Cardiac muscle cell (in vitro differentiated cells and primary cell): ENCODE measurements at places on chromosomes 5 and 9.
A peak's percentile ranks its signal among the peaks of the same experiment; 100 is the strongest.

DNA sequence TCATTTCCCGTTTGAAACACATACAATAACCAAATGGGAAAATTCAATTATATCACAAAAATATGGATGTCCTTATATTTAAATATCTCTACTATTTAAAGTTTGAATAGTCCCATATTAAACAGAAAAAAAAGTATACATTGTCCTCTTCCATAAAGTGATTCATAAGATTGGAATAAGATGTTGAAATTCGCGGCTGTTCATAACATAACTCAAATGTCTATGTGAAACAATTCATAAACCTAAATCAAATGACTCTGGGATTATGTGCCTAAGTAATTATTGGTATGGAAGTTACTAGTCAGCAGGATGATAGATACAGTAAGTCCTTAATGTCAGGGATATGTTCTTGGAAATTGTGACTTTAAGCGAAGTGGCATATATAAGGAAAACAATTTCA, 3.9 kb upstream of the EFNA5 start:
- H3K4me3 ChIP-seq: no peak overlapping the region
- peaks cover 20% of the 10 kb centered on the region for H3K27me3 ChIP-seq
- DNase-seq: no peak
- no peaks in the 10 kb centered on the region for H3K36me3 ChIP-seq
- H3K27ac ChIP-seq: no peak overlapping the region

DNA sequence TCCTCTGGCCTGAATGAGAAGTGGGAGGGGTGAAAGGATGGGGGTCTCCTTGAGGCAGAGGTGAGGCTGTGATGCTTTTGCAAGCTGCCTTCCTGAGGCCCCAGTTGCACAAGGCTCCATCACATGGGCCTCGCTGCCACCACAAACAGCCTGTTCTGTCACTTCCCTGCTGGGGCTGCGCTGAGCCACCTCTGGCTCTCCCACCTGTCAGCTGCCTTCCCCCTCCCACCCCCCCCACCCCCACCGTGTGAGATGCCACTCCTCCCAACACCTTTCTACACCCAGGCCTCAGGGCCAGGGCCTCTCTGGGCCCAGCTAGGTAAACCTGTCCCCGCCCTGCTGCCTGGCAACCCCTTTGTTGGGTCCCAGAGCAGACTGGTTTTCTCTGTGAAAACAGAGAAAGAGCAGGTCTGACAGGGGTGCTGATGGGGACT, 4.5 kb upstream of the PDLIM4 start:
- no peak overlapping the region for H3K27ac ChIP-seq
- no peak for DNase-seq
- H3K4me3 ChIP-seq: no peak overlapping the region
- H3K4me1 ChIP-seq: peaks cover 3% of the 10 kb centered on the region
- H3K27me3 ChIP-seq: no peaks in the 10 kb centered on the region
- no peaks in the 10 kb centered on the region for H3K36me3 ChIP-seq

GRCh38 chr9:3863111-3863528, 337.3 kb upstream of the RFX3 start:
- no peaks in the 10 kb centered on the region for H3K27me3 ChIP-seq
- no peak overlapping the region for H3K4me3 ChIP-seq
- DNase-seq: peak; percentile 70
- H3K4me1 ChIP-seq: no peaks in the 10 kb centered on the region
- no peaks in the 10 kb centered on the region for H3K36me3 ChIP-seq

- H3K36me3 ChIP-seq: peaks cover 34% of the 10 kb centered on the region
- peaks cover 6% of the 10 kb centered on the region for H3K4me1 ChIP-seq
- no peaks in the 10 kb centered on the region for H3K27me3 ChIP-seq
- peak; percentile 40 for DNase-seq
- no peak overlapping the region for H3K4me3 ChIP-seq
- peak overlapping the region; percentile 49 for H3K27ac ChIP-seq
Observed at GRCh38 chr5:97019435-97020117, 83.7 kb downstream of the LNPEP start.

- H3K36me3 ChIP-seq: no peaks in the 10 kb centered on the region
- H3K4me1 ChIP-seq: no peaks in the 10 kb centered on the region
- peak overlapping the region; percentile 57 for H3K27ac ChIP-seq
- DNase-seq: no peak
- H3K4me3 ChIP-seq: no peak overlapping the region
- no peaks in the 10 kb centered on the region for H3K27me3 ChIP-seq
Observed at GRCh38 chr5:62431735-62432620, 19.4 kb downstream of the IPO11 start.

DNA sequence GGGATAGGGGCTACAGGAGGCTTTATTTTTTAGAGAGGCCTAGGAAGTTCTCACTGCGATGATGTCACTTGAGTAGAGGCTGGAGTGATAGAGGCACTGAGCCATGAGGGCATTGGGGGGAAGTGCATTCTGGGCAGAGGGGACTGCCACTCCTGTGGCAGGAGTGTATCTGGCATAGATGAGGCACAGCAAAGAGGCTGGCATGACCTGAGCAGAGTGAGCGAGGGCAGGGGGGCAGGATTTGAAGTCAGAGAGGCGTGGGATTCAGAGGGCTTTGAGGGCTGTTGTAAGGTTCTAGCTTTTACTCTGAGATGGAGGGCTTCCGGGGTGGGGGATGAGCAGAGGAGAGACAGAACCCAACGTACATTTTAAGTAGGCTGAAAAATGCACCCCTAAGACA, 91.9 kb upstream of the SH3PXD2B start:
- no peaks in the 10 kb centered on the region for H3K36me3 ChIP-seq
- no peaks in the 10 kb centered on the region for H3K27me3 ChIP-seq
- no peak overlapping the region for H3K4me3 ChIP-seq
- DNase-seq: no peak

- H3K4me3 ChIP-seq: no peak overlapping the region
- H3K36me3 ChIP-seq: no peaks in the 10 kb centered on the region
- no peak overlapping the region for H3K27ac ChIP-seq
- no peak for DNase-seq
Observed at GRCh38 chr5:39164529-39165402, 54.6 kb downstream of the FYB1 start.

- no peaks in the 10 kb centered on the region for H3K4me1 ChIP-seq
- H3K36me3 ChIP-seq: no peaks in the 10 kb centered on the region
- DNase-seq: no peak
- H3K27ac ChIP-seq: no peak overlapping the region
- H3K4me3 ChIP-seq: no peak overlapping the region
Observed at GRCh38 chr9:77495834-77496671, 152.1 kb downstream of the GNA14 start.

DNA sequence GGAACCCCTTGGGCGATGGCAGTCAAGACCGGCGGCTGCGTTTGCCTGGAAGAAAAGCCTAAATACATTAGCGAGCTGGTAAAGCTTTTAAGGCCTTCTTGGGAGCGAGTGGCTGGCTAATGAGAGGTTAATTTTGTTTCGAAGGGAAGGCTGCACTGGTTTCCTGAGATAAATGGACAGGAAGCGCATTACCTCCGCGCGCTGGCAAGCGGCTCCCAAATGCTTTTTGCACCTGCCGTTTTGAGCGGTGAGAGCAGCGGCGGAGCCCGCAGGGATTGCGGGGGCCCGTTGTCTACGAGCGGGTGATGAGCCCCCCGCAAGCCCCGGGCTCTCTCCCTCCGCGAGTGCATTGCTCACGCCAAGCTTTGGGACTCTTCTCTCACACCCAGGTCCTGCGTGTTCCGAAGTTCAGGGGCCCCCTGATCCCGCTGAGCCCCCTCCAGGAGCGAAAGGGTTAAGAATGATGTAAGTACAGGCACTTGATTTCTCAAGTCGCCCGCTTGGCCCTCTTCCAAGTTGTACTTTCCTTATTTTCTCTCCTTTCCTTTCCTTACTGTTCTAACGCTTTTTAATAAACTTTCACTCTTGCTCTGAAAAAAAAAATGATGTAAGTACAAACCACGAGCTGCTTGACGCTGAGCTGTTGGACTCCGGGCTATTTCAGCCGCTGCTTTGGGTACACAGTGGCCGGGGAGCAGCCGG, 3.1 kb upstream of the RGMB start:
- peak overlapping the region; percentile 37 for H3K4me3 ChIP-seq
- peak; percentile 53 for DNase-seq

- no peak overlapping the region for H3K27ac ChIP-seq
- peaks cover 12% of the 10 kb centered on the region for H3K36me3 ChIP-seq
- no peak overlapping the region for H3K4me3 ChIP-seq
- no peaks in the 10 kb centered on the region for H3K4me1 ChIP-seq
- no peak for DNase-seq
Observed at GRCh38 chr9:27053369-27054022, 48.0 kb upstream of the LRRC19 start.

DNA sequence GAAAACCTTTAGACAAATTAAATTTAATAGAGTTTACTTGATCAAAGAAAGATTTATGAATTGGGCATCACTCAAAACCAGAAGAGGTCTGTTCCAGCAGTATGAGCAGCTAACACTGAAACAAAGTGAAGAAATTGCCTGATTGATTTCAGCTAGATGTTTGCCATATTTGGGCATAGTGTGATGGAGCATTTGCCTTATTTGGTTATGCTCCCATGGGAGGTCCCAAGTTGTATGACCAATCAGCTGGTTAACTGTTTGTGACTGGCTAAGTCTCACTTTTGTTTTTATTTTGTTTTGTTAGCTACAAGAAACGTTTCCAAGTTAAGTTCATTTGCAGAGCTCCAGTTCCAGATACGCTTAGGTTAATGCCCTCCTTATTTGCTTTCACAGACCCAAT, 53.3 kb upstream of the LMNB1 start:
- H3K27ac ChIP-seq: no peak overlapping the region
- H3K36me3 ChIP-seq: no peaks in the 10 kb centered on the region
- H3K4me1 ChIP-seq: peaks cover 2% of the 10 kb centered on the region
- H3K4me3 ChIP-seq: no peak overlapping the region
- DNase-seq: peak; percentile 20

DNA sequence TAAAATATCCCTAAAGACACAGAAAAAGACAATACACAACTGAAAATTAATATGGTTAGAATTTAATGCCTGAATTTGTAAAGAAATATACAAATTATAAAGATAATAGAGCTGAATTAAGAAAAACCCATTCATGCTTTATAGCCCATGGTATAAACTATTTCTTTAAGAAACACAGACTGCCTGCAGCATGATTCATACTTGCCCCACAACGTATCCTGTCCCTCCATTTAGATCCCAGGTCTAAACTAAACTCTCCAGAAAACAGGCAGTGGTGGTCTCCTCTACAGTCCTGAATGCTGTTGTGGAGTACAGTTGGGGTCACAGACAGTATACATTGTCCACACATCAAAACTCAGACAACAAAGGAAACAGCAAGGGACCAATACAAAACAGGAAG, 24.8 kb downstream of the IL6ST start:
- H3K4me3 ChIP-seq: no peak overlapping the region
- H3K27me3 ChIP-seq: no peaks in the 10 kb centered on the region
- peaks cover 29% of the 10 kb centered on the region for H3K36me3 ChIP-seq
- no peaks in the 10 kb centered on the region for H3K4me1 ChIP-seq
- DNase-seq: peak; percentile 35
- no peak overlapping the region for H3K27ac ChIP-seq

GRCh38 chr5:94820488-94820887, 202.0 kb downstream of the SLF1 start:
- H3K27ac ChIP-seq: no peak overlapping the region
- no peaks in the 10 kb centered on the region for H3K4me1 ChIP-seq
- DNase-seq: no peak
- H3K27me3 ChIP-seq: no peaks in the 10 kb centered on the region

DNA sequence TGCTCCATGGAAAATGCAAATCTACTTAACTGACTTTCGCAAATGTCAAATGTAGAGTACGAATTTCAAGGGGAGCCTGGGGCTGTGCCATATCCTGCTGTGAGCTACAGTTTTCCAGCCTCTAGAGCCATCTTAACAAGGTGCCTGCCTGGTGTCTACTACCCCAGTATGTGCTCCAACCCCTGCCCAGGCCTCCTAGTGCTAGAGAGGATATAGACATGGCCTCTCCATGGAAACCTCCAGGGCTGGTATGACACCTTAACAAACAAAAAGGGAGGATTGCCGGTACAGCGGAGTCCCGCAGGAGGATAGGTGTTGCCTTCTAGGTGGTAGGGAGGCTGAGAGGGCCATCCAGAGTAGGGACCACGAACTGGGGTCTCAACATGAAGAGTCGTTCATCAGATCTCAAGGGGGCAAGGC, 13.6 kb upstream of the IL3 start:
- no peak overlapping the region for H3K27ac ChIP-seq
- no peak overlapping the region for H3K4me3 ChIP-seq
- no peak for DNase-seq
- H3K27me3 ChIP-seq: no peaks in the 10 kb centered on the region

DNA sequence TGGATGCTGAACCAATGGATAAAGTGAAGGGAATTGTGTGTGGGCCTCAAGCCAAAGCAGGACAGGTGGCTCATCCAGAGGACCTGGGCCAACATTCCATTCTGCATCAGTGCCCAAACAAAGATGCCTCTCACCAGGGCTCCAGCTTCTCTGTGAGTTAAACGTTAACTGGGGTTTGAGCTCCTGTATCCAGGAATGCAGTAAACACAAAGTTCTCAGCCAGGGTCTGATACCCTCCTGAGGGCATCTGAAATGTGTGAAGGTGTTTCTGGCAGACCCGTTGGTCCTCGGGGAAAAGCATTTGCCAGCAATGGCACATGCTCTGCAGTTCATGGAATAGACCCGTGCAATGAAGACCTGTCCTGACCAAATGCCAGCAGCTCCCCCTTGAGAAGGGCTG, 33.9 kb upstream of the AOPEP start:
- no peak overlapping the region for H3K4me3 ChIP-seq
- DNase-seq: no peak

DNA sequence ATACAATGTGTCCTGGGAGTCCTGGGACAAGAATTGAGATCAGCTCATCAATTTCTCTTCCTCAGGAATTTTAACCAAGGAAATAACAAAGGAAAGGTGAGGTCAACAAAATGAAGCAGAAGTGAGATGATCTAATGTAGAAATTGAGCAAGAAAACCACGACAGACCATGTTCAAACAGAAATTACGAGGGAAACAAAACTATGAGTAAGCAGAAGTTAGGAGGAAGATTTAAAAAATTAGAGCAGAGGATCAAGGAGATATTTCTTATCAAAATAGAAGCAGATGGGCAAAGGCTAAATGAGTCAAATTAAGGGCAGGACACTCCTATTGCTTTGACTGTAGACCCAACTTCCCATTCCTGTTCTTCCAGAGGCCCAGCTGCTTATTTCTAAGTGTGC, 97.4 kb downstream of the HINT1 start:
- H3K4me3 ChIP-seq: no peak overlapping the region
- no peaks in the 10 kb centered on the region for H3K27me3 ChIP-seq
- no peaks in the 10 kb centered on the region for H3K4me1 ChIP-seq
- no peak for DNase-seq
- H3K36me3 ChIP-seq: no peaks in the 10 kb centered on the region

DNA sequence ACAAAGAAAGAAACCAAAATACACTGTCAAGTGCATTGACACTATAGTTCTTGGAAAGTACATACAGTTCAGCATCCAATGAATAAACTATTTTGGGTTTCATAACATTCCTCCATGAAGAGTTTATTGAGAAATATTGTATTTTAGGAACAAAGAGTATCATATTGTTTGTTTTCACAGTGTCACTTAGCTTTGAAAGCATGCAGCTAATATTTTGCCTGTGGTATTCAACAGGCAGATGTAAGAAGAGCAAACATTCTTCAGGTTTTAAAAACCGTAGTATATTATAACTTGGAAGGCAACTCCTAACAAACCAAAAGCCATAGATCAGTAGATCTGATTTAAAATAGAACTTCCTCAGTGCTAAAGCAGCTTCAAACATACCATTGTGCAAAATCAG, 4.5 kb downstream of the PRELID2 start:
- no peaks in the 10 kb centered on the region for H3K27me3 ChIP-seq
- no peak overlapping the region for H3K27ac ChIP-seq
- H3K4me1 ChIP-seq: peaks cover 13% of the 10 kb centered on the region
- peak; percentile 43 for DNase-seq
- H3K4me3 ChIP-seq: no peak overlapping the region

- no peak overlapping the region for H3K4me3 ChIP-seq
- no peak overlapping the region for H3K27ac ChIP-seq
- no peak for DNase-seq
Observed at GRCh38 chr5:35828082-35828598, 28.6 kb upstream of the IL7R start.
